Stimulated activated naive CD4-positive, alpha-beta T cell (primary cell): ENCODE measurements at places on chromosomes 2 and 18.

DNA sequence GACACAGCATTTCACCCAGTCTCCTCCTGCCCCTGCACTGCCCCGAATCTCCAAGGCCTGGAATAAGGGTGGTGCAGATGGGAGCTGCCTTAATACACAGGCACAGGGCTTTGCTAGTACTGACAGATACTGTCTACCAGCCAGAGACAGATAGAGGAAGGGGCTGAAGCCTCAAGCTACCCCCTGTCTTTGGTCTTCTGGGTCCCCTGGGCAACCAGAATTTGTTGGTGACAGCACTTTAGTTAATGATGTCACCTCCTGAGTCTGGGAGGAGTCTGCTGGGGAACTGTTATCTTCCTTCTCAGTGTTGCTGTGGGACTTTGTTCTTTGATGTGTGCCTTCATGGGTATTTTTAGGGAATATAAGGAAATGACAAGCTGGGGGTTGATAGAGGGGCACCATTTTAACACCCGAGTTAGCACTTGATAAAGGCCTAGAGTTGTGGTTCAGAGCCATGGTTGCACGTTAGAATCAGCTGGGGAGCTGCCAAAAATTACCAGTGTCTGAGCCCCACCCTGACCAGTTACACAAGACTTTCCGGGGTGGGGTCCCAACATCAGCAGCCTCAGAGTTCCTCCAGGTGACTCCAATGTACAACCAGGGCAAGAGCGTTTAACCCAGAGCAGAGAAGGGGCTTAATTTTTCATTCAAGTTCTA lies 136.8 kb downstream of the SMAD7 start:
- DNase-seq = no peak

DNA sequence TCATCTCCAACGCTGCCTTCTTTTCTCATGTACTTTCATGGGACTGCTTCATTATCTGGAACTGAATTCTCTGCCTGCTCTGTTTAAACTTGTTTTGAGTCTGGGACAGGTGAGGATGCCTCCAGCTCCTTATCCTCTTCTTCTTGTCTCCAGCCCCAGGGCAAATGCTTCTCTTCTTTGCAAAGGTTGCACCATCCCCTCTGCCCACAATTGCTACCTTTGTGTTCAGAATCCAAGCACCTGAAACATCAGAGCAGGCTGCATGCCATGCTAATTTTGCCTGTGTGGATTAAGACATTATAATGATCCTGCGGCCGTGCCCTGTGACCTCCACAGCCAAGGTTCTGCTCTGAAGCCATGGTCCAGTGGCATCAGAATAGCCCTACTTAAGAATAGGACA lies 309.5 kb downstream of the EPHA4 start:
- no peak for DNase-seq

- no peak for DNase-seq
Observed at GRCh38 chr2:10989151-10989550, 77.4 kb downstream of the KCNF1 start.

DNA sequence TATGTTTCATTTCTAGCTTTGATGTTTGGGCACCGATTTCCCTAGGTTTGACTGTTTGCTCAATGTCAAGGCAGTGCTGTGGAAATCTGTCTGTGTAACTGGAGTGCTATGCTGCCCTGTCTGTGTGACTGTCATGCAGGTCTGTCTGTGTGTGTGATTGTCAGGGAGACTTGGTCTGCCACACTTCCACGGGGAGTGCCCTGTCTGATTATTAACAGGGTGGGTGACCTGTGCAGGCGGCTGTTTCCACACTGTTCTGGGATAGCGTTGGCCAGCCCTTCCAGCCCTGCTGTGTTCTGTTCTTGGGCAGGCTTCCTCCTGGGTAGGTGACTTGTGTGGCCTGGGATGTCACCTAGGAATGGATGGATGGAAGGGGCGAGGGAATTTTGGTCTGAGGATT lies 85.3 kb downstream of the FHOD3 start:
- DNase-seq = no peak

DNA sequence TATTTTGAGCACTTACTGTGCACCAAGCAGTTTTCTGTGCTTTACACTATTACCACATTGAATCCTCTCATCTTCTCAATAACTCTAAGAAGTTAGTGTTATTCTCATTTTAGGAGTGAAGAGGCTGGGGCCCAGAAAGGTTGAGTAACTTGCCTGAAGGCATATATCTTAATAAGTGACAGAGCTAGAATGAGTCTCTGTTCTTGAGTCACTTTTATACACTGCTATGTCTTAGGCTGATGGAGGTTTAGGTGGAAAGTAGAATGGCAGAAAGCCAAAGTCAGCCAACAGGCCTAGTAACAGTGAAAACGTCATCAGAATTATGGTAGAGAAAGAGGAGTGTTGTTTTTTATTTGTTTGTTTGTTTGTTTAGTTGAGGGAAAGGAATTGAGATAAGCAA lies 27.9 kb upstream of the RPE start:
- no peak for DNase-seq

DNA sequence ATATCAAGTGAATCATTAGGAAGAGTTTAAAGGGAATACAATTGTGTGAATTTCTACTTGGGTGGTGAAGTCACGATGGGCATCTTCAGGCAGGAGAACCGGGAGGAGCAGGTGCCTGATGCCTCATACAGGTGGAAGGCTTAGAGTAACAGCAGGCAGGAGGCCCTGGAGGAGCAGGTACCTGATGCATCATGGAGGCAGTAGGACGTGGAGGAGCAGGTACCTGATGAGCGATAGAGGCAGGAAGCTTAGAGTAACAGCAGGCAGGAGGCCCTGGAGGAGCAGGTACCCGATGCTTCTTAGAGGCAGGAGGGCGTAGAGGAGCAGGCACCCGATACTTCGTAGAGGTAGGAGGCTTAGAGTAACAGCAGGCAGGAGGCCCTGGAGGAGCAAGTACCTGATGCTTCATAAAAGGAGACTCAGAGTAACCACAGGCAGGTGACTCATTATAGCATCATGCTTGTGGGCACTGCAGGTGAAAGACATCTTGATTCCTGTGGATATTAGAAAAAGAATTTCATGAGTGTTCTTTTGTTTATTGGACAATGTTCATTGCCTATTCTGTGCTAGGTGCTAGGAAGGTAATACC lies 133.9 kb downstream of the ATP9B start:
- no peak for DNase-seq

DNA sequence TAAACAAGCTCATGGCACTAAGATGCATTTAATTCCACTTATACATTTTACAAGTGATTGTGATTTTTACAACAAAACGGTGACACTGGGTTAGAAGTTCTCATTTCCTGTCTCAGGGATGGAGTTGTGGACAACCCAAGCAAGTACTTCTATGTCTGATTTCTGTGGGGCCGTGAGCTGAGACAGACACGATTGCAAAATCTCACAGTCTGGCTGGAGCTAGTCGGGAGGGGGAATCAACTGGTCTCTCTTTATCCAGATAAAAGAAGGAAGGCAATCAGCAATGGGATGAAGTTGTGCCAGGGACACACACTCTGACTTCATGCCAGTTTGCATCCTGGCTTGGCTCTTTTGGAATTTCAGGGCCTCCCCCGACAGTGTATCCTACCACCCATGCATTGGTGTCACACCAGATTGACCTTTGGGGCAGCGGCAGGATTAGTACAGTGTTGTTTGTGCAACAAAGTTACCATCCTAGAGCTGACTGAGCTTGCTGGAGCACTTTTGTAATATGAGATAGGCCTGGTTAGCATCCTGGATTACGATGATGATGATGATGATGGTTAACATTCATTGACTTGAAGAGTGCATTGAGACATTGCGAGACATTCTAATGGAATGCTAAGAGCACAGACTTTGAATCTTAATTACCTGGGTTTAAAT lies 98.8 kb downstream of the CTAGE1 start:
- no peak for DNase-seq

DNA sequence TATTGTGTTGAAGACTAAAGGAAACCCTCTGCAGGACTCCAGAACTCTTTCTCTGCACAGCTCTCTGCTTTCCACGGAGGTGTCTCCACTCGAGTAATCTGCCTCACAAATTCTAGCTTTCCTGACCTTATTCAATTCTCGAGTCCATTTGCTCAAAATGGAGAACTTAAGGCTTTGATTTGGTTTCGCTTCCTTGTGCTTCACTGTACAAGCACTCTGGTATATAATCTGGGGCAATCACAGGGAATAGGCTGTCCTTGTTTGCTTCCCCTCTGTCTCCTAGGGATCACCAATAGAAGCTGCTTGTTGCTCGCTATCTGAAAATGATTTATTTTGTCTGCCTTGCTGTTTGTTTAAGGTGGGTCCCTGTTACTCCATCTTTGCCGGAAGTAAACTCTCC lies 129.1 kb upstream of the DOCK10 start:
- no peak for DNase-seq

- DNase-seq = no peak
Observed at GRCh38 chr2:49569176-49569575, 414.9 kb upstream of the FSHR start.

DNA sequence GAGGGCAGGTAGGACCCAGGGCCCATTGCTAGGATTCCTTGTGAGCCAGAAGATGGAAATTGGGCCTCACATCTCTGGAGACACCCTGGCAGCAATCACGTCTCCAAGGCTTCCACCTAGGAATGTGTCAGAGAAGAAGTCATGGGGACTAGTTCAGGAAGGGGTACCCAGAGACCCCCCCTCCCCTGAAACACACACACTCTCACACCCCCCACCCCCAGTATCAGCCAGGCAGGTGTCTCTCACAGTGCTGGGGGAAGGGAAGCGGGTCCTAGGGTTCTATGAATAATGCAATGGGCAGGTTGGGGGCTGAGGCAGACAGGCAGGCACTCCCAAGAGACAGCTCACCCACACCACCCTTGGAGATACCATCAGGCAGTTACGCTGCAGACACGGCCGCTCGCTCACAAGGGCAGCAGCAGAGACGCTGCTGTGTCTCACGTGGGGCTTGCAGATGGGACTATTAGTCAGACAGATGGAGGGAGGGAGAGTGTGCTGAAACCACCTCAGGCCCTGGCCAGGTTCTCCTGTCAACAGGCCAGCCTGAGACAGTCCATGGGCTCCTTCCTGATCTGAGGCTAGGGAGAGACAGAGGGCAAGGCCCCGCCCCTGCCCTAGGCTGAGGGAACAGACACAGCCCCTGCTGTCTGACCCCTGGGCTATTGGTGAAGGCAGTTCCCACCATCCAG lies 134.6 kb downstream of the CYP26B1 start:
- no peak for DNase-seq

DNA sequence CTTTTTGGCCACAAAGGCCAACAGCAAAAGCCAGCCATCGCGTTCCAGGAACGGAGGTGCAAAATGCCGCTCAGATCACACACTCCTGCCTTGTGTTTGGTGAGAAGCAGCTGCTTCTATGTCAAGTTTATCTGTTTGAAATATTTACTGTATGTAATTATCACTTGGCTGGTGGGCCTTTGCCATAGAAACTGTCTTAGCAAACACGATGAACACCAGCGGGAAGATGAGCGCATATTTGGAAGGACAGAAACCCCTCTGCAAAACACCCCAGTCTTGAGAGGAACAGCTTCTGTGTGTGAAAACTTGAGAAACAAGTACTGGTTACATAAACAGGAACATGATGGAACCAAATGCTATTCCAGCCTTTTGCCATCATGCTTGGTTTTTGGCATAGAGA lies 59.7 kb downstream of the SCG2 start:
- no peak for DNase-seq

DNA sequence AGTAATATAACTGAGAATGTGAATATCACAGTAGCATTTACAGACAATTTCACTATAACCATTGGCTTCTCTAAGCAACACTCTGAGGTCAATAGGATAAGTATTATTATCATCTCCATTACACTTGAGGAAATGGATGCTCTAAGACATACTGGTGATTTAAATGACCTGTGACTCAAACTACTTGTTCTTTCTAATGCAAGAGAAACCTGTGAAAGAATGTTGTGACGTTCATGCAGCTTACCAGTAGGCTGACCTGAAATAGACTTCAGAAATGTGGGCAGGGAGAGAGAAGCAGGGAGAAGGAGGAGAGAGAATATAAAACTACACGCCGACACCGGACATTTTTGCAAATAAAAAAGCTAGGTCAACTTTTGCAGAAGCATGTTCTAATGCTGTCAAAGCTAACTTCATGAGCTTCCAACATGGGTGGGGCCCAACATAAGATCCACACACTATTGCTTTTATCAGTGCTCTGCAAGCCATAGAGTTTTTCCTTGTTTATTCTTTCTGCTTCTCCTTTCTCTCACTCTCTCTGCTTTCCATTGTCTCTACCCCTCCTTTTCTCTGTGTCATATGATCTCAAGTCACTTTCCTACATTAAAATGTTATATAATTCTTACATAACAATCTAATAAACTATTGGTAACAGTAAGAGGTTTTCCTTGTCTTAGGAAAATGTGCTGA lies 217.6 kb upstream of the FN1 start:
- no peak for DNase-seq

DNA sequence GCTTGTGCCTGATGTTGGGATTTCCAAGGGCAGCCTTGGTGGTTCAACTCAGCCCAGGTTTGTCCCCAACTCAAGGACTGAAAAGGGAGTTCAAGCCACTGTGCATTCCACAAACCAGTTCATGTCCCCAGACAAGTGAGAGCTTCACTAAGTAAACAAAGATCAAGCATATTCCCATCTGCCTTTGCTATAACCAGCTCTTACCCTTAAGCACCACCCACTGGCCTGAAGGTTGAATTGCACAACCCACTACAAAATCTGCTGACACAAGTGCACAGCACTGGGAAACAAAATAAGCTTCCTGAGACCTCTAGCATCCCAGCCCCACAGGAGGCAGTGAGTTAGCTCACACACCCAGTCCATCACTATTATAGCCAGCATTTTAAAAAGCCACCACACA lies 516.7 kb downstream of the NR4A2 start:
- no peak for DNase-seq

GRCh38 chr18:45168866-45169600 lies 446.2 kb upstream of the SLC14A2 start:
- no peak for DNase-seq

- no peak for DNase-seq
Observed at GRCh38 chr18:48833701-48834412, 116.9 kb downstream of the SMAD7 start.

DNA sequence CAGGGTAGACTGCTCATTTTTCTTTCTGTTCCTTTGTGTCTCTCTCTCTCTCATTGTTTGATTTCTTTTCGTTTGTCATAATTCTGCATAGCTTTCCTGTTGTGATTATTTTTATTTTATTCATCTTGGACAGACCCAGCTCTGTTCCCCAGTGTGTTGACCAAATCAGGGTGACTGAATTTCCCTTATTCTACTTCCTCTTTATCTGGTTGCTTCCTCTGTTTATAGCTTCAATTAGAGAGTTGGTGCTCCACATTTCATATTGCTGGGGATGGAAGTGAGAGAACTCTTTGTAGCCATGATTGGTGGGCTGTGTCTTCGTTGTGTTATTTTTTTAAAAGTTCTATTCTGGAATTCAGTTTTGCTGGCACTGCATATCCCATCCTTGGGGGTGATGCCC lies 19.1 kb downstream of the PROKR1 start:
- DNase-seq = no peak

DNA sequence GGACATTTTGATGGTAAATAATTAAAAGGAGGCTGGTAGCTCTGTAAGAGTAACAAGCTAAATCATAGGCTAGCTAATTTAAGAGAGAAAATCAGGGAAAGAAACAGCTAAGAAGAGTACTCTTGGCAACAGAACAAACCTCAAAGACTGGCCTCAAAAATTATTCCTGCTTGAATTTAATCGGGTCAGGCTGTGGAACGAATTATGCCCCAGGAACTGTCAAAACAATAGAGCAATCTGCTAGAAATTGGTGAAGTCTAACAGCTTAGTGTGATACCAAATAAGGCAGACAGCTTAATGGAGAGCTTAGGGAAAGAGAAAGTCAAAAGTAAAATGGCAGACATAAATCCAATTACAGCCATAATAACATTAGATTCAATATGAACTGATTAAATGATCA lies 215.7 kb downstream of the MREG start:
- no peak for DNase-seq
